Activated T-cell treated with anti-CD3 and anti-CD28 coated beads for 24 hours (primary cell): ENCODE measurements at places on chromosomes 2 and 18.

- no peak for DNase-seq
Measured at GRCh38 chr18:50848991-50849390, 29.2 kb upstream of the MRO start.

- peak; percentile 3 for DNase-seq
Measured at GRCh38 chr2:201858281-201859184, 52.2 kb downstream of the CDK15 start.

GRCh38 chr2:71995067-71995665, 152.5 kb downstream of the CYP26B1 start:
- DNase-seq: no peak

DNA sequence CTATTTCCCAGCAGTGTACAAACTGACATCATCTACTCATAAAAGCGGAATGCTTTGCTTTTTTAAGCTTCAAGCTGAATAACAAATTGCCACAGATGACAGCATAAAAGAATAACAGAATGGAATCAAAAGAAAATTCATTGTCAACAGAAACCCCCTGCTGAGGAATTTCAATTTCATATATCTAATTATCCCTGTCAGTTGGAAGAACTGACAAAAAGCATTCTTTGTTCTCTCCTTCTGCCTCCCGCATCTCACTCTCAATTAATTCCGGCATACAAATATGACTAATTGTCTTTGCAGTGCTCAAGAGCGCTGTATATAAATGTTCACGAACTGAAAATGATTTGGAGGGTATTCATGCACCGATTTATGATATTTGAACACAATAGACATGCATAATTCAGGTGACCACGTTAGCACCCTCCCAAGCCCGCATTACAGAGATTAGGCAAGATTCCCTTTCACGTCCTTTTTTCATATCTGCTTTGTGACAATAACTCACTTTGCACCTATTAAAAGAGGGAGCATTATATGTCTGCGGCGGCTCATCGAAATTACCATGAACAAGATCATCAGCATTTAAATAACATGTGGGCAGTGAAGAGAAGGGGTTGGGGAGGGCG, 277.7 kb upstream of the SALL3 start:
- no peak for DNase-seq

DNA sequence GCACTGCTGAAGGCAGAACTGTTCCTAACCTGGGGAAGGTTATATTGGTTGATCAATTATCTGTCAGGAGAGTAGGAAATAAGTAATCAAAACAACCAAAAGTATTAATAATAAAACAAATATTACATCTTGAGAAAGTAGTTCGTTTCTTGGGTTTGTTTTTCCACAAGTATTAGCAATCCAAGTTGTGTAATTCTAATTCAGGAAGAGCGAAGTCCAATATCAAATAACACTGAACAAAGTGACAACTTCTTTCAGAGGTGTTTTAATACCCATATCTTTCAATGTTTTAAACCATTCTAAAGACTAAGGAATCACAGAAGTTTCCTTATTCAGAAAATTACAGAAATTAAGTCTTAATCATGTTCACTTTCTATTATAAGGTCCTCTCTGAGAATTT, 34.6 kb upstream of the NFU1 start:
- DNase-seq: no peak

GRCh38 chr2:242044313-242044590, 174.7 kb downstream of the RTP5 start:
- DNase-seq: no peak

DNA sequence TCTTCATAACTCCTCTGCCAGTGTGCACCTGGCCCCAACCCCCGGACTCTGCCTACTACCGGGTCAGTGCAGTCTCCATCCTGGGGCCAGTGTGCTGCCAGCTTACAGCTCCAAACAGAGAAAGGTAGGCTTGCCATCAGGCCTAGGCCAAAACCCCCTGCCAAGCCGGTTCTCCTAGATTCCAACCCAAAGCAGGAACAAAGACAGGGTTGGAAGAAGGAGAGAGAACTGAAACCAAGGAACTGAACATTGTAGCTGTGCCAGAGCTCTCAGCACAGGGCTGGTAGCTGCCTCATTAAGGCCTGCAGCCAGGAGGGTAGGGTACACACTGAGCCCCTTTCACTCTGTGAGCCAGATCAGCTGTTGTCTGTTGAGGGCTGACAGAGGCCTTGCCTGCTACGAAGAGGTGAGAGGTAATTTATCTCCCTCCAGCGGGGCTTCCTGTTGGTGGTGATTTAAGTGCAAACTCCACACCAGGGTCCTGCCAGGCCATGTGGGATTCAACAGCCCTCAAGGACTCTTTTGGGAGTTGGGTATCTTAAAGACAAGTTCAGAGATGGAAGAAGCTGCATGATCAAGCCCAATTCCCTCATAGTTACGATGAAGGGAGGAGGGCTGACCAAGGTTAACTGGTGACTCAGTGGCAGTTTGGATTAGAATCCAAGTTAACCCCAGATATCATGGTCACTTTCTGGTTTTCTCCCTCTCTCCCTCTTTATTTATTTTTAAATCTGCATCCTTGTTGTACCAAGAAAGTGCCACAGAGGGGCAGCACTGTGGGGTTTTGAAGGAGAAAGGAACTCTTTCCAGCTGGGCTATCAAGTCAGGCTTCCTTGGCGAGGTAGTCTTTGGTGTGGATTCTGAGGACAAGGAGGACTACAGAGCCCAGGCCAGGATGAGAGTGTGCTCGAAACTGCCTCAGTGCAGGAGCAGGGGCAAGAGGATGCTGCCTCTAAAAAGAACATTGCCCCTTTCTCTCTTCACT, 48.1 kb downstream of the CYRIA start:
- no peak for DNase-seq

DNA sequence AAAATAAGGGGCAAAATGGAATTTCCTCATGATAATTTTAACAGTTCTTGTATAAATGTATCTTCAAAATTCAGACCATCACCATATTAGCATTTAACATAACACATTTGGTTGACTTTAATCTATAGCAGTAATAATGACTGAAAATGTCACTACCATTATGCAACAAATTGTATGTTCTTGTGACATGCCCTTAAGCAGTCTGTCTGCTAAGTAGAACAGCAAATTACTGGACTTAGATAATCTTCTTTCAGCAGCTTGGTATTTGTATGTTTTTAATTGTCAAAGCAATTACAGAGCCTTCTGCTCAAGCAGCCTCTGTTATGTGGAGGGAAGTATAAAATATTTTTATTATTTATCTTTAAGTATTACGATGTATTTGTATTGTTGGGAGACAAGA, 214.3 kb upstream of the NXPH2 start:
- DNase-seq: no peak

GRCh38 chr18:10074110-10074509, 160.3 kb downstream of the VAPA start:
- no peak for DNase-seq

GRCh38 chr2:226652983-226653765, 146.4 kb downstream of the IRS1 start:
- DNase-seq: no peak

GRCh38 chr18:11407940-11408339, 201.5 kb upstream of the SLC35G4 start:
- DNase-seq: no peak

GRCh38 chr2:214034417-214034816, 376.4 kb upstream of the VWC2L start:
- no peak for DNase-seq

DNA sequence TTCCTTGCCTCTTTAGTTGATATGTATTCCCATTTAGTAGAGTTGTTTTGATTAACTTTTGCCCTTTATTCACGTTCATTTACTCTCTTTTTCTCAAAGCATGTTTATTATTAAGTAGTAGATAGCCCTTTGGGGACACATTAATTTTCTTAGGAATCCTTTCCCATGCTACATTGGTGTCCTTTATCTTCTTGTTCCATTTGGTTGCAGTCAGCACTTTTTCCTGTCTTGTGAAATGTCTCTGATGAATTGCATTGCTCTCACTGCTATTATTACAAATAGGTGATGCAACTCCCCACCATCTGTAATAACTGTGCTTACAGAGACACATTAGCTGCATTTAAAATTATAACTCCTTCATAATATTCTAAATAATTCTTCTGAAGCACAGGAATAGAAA, 428.5 kb upstream of the CNTNAP5 start:
- no peak for DNase-seq

- DNase-seq: no peak
Measured at GRCh38 chr2:107259408-107260195, 373.6 kb upstream of the ST6GAL2 start.

DNA sequence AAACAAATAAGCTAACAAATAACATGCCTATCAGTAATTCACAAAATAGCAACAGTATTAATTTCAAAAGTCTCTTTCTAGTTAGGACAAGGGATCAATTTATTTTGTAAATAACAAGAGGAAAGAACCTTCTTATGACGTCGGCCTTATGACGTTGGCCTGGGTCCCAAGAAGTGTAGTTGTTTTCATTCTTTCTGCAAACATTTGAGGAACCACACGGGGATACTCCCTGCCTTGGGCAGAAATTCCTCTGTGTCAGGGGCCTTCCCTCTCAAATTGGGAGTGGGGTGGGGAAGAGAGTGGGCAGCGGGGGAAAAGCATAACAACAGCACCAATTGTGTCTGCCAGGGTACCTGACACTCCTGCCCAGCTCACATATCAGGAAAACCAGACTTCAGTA, 1.3 kb downstream of the CCDC68 start:
- no peak for DNase-seq

- DNase-seq: no peak
Measured at GRCh38 chr18:6746386-6746960, 17.0 kb downstream of the ARHGAP28 start.

DNA sequence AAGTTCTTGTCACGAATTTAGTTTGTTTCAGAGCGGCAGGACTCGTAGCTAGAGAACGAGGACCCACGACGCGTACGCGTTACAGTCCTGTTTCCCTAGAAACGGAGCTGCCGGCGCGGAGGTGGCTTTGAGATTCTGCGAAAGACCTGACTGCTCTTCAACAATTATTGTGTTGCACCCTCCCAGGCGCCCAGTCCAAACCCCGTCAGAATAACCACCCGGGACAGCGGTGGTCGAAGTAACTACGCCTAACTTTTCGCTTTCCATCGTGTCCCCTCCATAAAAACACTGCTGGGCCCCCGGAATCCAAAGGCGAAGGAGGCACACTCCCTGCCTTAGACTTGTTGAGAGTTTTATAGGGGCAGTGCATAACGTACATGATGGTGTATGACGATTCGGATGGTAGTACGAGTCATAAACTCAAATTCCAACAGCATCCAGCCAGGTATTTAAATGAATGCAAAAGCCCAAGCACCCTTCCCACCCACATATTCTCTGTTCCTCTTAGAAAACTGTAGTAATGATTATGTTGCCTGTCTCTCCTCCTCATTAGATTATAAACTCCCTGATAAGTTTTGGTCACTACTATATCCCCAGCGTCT, 651 bp upstream of the STAM2 start:
- no peak for DNase-seq

DNA sequence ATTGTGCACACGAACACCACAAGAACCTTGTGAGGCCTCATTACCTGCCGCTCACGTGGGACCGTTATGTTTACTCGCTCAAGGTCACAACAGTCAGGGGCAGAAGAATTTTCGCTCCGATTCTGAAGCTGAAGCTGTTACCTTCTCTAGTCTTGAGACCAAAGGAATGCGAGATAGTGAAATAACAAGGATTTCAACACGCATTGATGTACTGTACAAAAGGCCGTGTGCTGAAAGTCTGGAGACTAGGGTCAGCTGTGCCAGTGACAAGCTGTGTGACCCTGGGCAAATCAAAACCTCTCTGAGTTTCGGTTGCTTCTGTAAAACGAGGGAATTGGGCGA, 583 bp downstream of the NEMP2 start:
- DNase-seq: peak; percentile 40

GRCh38 chr2:10402062-10402585, 46.0 kb downstream of the ODC1 start:
- DNase-seq: no peak

GRCh38 chr2:11852526-11853196, 106.2 kb downstream of the LPIN1 start:
- no peak for DNase-seq

DNA sequence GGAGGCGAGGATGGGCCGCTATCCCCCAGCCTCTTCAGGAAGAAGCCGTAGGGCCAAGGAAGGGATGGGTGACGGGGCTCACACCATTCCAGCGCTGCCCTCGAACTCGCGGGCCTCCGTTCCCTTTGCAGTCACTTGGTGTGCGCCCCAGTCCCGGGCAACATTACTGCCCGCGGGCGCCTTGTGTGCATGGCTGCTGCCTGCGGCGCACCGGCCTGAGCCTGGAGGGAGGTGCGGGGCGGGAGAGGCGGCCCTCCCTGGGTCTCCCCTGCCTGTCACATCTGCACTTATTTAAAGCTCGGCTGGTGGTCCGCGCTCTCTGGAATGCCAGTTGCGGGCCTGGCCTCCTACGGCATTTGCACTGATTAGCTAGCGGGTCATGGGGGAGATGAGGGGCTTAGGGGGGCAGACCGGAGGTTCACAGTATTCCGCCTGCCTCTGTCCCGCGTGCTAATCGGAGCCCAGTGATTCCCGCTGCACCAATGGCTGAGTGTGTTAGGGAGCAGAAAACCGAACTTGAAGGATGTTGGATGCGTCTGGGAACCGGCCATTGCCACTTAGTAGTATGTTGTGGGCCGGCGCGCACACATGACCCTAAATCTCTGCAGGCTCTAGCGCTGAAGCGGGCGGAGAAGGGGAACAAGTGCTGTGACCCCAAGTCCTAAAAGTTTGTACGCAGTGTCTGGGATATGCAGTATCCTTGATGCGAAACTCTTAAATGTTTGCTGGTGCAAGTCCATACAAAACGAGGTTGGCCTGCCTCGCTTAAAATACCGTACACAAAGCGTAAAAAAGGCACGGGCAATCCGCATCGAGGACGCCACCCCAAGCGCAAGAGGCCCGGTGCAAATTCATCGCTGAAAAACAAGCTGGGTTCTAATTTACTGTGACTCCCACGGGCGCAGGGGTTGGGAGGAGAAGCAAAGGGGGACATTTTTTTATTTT, 161.2 kb upstream of the SIX2 start:
- no peak for DNase-seq

DNA sequence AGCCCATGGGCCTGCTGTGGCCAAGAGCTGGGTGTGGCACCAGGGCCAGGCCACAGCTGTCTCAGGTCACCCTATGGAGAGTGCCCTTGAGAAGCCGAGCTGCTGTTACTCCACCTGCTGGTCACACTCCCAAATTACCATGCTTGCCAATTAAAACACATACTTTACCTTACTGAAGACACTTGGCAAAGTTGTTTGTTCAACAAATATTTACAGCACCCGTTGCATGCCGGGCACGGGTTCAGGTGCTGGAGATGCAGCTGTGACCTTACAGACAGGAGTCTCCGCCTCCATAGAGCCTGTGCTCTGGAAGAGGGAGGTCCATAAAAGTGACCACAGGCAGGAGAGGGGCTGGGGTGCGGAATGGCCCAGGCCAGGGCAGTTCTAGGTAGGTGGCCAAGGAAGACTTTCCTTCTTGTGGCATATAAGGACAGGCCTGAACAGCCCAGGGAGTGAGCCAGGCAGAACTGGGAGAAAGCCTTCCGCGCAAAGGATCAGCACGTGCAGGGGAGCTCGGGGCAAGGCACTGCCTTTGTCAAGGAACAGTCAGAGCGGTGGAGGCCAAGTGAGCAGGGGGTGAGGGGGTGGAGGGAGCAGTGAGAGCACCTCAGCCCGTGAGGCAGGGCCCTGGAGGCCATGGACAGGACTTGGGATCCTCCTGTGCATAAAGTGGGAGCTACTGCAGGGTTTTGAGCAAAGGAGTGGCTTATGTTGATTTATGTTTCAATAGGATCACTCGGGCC, 23.6 kb upstream of the RBM44 start:
- peak; percentile 23 for DNase-seq

GRCh38 chr2:20015482-20016083, 3.1 kb upstream of the MATN3 start:
- DNase-seq: no peak
